A549 treated with Mapracorat at 1 μM for 4 hours (cell line): ENCODE measurements at places on chromosomes 6 and 20. TPM values are rescaled to one million over a fixed set of nuclear protein-coding genes. Genes with fewer than 3 reads are reported as not detected.

SAMD3 gene
- total RNA-seq: not detected in 5 replicates

MRPL18 gene
- 76.5 to 102 TPM (median 87.7 TPM) in 5 replicates for total RNA-seq

SLC26A8 gene
- total RNA-seq: 0.08 TPM in 1 of 5 replicates, not detected in the others

RALGAPB gene
- 11.8 to 19.3 TPM (median 18.2 TPM) in 5 replicates for total RNA-seq

NUS1 gene
- total RNA-seq: 24.2 to 27.2 TPM (median 25.7 TPM) in 5 replicates

BPIFB2 gene
- total RNA-seq: not detected in 5 replicates

RTN4IP1 gene
- total RNA-seq: 9.3 to 10.2 TPM (median 9.6 TPM) in 5 replicates

CYB5R4 gene
- total RNA-seq: 19.0 to 25.9 TPM (median 22.8 TPM) in 5 replicates

PEX3 gene
- total RNA-seq: 10.0 to 12.7 TPM (median 10.3 TPM) in 5 replicates

CNR1 gene
- 1.1 to 1.9 TPM (median 1.2 TPM) in 5 replicates for total RNA-seq

SLC24A3 gene
- total RNA-seq: not detected in 5 replicates

SMOC2 gene
- total RNA-seq: not detected in 5 replicates

ZBTB12 gene
- 2.4 to 4.1 TPM (median 3.7 TPM) in 5 replicates for total RNA-seq

PLG gene
- not detected in 5 replicates for total RNA-seq

LAMA4 gene
- 1.1 to 1.4 TPM (median 1.2 TPM) in 5 replicates for total RNA-seq

SIRPB1 gene
- total RNA-seq: 0.29 to 0.52 TPM (median 0.51 TPM) in 5 replicates

CLPSL2 gene
- 0.79 to 1.4 TPM (median 0.94 TPM) in 4 of 5 replicates, not detected in the other for total RNA-seq

PCSK2 gene
- total RNA-seq: not detected in 5 replicates

ACTL10 gene
- total RNA-seq: 0.06 TPM in 1 of 5 replicates, not detected in the others

SLC22A7 gene
- not detected in 5 replicates for total RNA-seq

TREM1 gene
- 0.13 to 0.50 TPM (median 0.24 TPM) in 5 replicates for total RNA-seq

TGM3 gene
- 0.06 to 0.22 TPM in 2 of 5 replicates, not detected in the others for total RNA-seq

SPATA25 gene
- total RNA-seq: 0.19 to 0.53 TPM (median 0.40 TPM) in 3 of 5 replicates, not detected in the others

PRR18 gene
- total RNA-seq: 0.06 to 0.39 TPM (median 0.18 TPM) in 4 of 5 replicates, not detected in the other

KCNG1 gene
- 20.9 to 32.3 TPM (median 24.0 TPM) in 5 replicates for total RNA-seq

OLIG3 gene
- not detected in 5 replicates for total RNA-seq

CLDN20 gene
- total RNA-seq: not detected in 5 replicates

LY6G6F gene
- not detected in 5 replicates for total RNA-seq

MAD2L1BP gene
- total RNA-seq: 34.3 to 36.7 TPM (median 34.7 TPM) in 5 replicates

SLC17A2 gene
- total RNA-seq: not detected in 5 replicates

GTSF1L gene
- not detected in 5 replicates for total RNA-seq
